ENCODE measurements at places on chromosomes 6 and 20.
A peak's percentile ranks its signal among the peaks of the same experiment; 100 is the strongest.

DNA sequence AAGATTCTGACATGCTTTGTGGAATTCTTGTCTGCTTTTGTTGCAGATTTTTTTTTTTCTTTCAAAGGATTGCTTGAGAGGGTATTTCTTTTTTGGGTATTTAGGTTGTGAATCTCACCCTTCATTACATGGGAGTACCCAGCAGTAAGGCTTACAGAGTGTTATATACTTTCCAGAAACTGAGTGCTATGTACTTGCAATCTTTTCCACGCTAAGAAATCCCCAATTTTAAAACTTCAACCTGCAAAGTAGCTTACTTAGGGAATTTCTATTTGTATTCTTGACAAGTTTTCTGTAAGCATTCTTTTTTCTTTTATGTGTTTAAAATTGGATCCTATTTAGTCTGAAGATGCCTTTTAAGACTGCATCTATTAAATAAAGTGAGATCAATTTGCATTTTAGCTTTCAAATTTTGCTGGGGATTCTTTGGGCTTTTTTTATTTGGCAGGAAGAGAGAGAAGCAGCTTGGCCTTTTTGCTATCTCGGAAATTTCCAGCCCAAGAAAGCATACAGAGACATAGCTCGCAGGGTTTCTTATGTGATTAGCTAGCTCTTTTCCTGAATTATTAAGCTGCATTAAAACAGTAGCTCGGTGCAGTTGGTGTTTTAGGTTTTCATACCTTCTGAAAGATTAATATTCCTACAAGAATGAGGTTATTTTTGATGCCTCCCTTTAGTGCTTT is 42.6 kb downstream of the KCNS1 start:
- DNase-seq = no peak

GRCh38 chr20:2518096-2518495 is 9.4 kb upstream of the ZNF343 start:
- DNase-seq = no peak

DNA sequence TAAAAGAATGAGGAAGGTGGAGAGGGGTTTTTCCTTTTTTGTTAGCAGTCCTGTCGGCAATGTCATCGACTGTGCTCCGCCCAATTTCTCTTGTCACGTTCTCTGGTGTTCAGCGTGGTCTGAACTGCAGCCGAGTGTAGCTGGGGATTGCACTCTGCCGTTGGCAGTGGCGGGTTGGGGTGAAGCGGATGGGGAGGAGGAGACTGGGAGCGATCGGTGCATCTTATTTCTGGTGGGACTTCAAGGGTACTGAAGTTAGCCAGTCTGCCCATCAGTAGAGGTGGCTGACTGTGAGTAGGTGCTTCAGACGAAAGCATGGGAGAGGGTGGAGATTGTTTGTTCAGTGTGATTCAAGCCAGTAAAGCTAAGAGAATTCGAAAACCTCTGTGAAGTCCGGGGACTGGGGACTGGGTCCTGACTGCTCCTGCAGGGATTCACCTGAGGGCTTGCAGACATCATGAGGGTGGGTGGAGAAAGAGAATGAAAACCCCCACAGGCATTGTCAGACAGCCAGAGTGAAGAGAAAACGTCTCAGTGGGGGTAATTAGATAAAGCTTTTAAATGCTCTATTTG is 5.1 kb downstream of the RREB1 start:
- no peak for DNase-seq

- no peak for DNase-seq
Observed at GRCh38 chr6:68874747-68875146, 239.7 kb downstream of the ADGRB3 start.

- peak; percentile 58 for DNase-seq
Observed at GRCh38 chr20:461254-462198, 807 bp downstream of the TBC1D20 start.

DNA sequence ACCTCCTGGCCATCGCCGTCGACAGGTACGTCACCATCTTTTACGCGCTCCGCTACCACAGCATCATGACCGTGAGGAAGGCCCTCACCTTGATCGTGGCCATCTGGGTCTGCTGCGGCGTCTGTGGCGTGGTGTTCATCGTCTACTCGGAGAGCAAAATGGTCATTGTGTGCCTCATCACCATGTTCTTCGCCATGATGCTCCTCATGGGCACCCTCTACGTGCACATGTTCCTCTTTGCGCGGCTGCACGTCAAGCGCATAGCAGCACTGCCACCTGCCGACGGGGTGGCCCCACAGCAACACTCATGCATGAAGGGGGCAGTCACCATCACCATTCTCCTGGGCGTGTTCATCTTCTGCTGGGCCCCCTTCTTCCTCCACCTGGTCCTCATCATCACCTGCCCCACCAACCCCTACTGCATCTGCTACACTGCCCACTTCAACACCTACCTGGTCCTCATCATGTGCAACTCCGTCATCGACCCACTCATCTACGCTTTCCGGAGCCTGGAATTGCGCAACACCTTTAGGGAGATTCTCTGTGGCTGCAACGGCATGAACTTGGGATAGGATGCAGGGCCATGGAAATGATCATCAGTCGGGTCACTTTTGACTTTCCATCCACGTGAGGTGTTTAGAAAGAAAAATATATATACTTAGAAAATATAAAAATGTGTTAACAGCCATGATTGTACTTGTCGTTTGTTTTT is 868 bp downstream of the MC3R start:
- peak; percentile 53 for DNase-seq

GRCh38 chr6:28648878-28649375 is 123.2 kb downstream of the GPX5 start:
- no peak for DNase-seq

DNA sequence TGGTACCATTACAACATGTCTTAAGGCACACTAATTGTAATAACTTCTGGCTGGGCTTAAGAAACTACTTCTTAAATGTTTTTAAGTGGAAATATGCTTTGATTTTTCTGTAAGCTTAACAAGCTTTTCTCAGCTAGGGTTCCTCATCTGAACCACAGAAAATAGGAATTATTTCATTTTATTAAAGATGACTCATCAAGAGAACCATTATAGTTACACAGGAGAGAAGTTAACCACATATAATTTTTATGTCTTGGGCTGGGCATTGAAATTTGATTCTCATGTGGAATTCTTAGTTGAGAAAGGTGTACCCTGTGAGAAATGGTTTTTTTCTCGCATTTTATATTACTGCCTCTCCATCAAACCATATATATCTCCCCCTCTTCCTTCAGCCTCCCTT is 75.1 kb downstream of the QKI start:
- no peak for DNase-seq

DNA sequence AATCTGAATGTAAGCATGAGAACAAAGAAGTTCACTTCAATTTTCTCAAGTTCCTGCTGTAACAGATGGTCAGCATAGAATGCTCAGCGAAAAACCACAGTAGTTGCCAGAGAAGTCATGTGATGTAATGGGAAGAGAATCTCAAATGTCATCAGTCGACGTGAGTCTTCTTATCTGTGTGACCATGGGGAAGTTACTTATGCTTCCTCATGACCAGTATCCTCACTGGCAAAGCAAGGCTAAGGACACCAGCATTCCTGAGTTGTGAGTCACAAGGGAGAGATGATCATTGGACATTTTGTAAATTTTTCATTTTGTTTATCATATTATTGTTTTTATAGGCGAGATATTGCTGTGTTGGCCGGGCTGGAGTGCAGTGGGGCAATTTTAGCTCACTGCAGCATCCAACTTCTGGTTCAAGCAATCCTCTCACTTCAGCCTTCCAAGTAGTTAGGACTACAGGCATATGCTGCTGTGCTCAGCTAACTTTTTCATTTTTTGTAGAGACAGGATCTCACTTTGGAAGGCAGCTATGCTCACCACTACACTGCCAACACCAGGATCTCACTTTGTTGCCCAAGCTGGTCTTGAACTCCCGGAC is 21.9 kb downstream of the SGK1 start:
- DNase-seq = peak; percentile 4

DNA sequence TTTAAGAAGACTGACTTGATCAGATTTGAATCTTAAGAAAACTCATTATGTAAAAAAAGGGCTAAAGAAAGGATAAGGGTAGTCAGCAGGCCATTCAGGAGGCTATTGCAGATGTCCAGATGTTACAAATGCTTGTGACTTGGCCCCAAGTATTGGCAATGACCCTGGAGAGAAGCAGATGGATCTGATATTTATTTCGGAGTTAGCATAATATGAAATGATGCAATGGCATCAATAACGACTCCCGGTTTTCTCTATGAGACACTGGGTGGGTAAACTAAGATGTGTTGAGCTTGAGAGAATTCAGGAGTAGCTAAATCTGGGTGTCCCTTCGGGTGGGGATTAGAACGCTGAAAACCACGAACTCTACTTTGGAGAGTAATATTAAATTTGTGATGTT is 149.7 kb downstream of the LAMA2 start:
- no peak for DNase-seq

- DNase-seq = no peak
Observed at GRCh38 chr6:104941729-104942091, 15.2 kb upstream of the LIN28B start.

GRCh38 chr6:128521282-128521632 is 858 bp upstream of the PTPRK start:
- DNase-seq = no peak

GRCh38 chr6:39892490-39893129 is 41.7 kb downstream of the MOCS1 start:
- DNase-seq = peak; percentile 23

- no peak for DNase-seq
Observed at GRCh38 chr20:33704197-33704924, 15.7 kb downstream of the PXMP4 start.

DNA sequence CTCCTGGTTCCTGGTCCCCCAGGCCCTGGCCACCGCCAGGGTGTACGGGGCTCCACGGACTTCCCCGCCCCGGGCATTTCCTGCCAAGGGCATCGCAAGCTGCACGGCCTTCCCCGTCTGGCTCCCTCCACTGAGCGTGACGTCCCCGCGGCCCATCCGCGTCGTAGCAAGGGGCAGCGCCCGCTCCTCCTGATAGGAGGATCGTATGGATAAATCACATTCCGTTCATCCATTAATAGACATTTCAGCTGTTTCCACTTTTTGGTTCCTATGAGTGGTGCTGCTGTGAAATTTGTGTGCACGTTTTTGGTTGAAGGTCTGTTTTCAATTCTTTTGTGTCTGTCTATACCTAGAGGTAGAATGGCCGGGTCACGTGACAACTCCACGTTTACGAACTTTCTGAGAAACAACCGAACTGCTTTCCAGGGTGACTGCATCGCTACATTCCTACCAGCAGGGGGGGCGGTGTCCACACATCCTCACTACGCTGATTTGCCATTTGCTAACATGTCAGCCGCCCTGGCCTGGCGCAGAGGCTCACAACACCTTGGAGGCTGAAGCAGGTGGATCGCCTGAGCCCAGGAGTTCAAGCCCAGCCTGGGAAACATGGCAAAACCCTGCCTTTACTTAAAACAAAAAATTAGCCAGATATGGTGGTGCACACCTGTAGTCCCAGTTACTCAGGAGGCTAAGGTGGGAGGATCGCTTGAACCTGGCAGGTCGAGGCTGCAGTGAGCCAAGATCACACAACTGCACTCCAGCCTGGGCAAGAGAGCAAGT is 37.7 kb downstream of the KCNQ2 start:
- DNase-seq = peak; percentile 88

DNA sequence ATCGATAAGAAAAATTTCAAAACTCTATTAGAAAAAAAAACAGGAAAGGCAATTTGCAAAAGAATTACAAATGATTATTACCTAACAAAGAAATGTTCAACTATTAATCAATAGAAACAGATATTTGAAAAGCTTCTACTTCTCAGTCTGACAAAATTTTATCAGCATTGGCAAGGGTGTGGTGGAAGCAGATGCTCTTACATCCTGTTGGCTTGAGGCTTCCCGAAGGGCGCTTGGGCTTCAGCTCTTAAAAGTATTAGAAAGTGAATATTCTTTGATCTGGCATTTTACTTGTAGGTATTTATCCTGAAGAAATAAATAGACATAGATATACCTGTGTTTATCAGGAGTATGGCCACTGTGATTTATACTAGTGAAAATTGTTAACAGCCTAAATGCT is 38.7 kb downstream of the SLC35D3 start:
- no peak for DNase-seq

GRCh38 chr6:161660666-161661571 is 387.1 kb upstream of the AGPAT4 start:
- DNase-seq = peak; percentile 10

DNA sequence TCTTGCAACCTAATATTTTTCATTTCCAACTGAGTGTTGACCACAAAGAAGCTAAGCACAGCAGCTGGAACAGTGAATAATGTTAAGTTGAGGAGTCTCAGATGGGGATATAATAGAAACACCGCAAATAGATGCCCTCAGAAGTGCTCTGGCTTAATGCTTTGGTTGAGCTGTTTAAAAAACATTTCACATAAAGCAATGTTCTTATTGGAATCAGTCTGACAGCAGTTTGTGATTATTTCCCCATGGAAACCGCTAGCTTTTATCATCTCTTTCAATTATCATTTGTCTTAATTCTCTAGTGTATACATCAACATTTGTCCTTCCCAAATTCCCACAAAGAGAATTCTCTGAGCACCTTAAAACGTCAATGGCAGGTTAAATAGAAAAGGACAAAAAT is 30.8 kb downstream of the METTL24 start:
- no peak for DNase-seq

- peak; percentile 47 for DNase-seq
Observed at GRCh38 chr6:17932330-17932852, 55.0 kb downstream of the KIF13A start.

DNA sequence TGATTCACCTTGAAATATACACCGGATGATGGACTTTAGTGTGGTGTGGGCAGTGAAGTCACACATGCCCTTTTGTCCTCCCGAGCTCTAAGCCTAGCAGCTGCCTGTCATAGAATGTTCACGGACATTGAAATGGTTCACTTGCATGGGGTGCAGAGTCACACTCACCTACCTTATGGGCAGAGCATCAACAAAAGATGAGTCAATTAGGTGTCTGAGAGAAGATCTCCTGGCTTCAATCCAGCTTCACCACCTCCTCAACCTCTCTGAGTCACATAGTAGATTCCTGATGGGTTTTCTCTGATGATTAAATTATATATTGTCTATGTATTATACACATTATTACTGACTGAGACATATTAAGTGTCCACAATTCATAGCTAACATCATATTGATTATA is 48.1 kb upstream of the HLA-E start:
- no peak for DNase-seq

DNA sequence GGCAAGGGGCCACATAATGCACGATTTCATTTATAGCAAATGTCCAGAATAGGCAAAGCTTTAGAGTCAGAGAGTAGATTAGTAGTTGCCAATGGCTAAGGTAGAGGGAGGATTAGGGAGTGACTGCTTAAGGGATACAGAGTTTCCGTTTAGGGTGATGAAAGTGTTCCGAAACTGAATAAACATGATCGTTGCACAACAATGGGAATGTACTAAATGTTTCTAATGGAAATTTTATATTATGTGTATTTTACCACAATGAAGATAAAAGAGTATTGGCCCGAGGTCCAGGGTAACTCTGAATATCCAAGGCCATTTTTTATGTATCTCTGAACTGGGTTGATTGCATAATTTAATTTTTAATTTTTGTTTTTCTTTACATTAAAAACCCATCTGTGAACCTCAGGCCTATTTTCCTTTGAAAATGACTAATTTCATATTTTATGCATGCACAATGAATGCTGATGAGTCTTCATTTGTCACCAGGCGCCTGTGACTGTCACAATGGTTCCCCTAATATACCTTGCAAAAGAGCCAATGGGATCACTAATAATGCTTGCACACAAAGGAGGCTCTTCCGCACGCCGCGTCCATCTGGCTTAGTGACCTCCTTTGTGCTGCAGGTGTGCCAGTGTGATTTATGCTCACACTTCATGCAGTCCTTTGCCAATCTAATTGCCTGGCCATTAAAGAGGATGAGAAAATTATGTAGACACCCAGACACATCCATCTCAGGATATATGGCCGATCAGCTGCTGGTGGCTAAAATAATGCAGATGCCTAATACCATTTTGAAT is 612.5 kb downstream of the CDH26 start:
- no peak for DNase-seq

GRCh38 chr6:130373992-130374391 is 8.2 kb downstream of the TMEM200A start:
- no peak for DNase-seq
